Stimulated activated CD4-positive, alpha-beta T cell treated with anti-CD3 and anti-CD28 coated beads, TNF-alpha, amount 100 ng/mL, for 4 hours (primary cell): ENCODE measurements at places on chromosomes 6 and 20.

GRCh38 chr6:157316871-157317814 lies 6.2 kb downstream of the TMEM242 start:
- no peak for DNase-seq

- DNase-seq = no peak
Measured at GRCh38 chr6:80161434-80161833, 55.0 kb downstream of the BCKDHB start.

DNA sequence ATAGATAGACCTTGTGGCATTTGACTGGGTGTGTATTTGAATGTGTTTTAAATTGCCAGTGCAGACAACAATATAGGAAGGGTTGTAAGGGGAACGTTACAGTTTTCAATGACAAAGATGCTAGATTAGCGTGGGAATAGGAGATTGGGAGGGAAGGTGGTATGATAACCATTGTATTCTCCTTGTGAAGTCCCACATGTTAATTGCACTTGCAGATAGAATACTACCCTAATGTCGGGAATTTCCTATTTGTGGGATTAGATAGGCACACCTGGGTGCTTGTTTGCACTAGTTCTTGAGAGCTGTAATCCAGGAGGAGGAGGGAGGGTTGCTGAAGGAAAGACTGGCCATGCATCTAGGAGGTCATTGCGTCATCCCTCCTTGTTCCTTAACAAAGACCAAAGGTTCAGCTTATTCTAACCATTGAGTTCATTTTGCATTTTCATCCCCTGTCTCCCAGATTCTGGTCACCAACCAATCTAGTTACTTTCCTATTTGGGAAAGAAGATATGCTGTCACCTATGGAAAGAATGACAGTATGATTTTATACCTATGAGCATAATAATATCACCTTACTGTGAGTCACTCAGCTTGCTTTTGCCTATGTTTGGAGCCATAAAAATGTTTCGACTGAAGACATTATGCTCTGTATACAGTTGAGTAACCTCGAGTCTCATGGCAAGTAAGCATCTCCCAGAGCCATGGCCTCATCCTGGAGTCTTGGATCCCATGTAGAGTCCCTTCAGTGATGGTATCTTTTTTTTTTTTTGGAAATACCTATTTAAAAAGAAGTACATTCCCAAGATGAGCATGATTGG lies 201.5 kb downstream of the DTNBP1 start:
- DNase-seq = no peak

DNA sequence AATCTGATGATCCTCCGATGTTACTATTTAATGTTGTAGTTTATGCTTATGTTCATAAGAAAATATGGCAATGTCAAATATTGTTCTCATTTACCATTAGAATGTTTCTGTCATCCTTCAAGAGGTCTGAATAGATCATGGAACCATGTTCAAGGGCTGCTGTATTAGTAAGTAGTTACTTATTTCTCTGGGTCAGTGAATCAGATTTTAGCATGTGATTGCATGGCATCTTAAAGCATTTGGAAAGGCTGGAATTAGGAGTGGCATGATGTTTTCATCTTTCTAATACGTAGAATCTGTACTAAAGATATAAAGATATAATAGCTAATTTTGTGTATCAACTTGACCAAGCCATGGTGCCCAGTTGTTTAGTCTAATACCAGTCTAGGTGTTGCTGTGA lies 40.5 kb upstream of the NKX2-4 start:
- DNase-seq = no peak

GRCh38 chr6:143346004-143346403 lies 104.5 kb downstream of the ADAT2 start:
- DNase-seq = no peak
